ENCODE measurements at places on chromosomes 16 and 17.

DNA sequence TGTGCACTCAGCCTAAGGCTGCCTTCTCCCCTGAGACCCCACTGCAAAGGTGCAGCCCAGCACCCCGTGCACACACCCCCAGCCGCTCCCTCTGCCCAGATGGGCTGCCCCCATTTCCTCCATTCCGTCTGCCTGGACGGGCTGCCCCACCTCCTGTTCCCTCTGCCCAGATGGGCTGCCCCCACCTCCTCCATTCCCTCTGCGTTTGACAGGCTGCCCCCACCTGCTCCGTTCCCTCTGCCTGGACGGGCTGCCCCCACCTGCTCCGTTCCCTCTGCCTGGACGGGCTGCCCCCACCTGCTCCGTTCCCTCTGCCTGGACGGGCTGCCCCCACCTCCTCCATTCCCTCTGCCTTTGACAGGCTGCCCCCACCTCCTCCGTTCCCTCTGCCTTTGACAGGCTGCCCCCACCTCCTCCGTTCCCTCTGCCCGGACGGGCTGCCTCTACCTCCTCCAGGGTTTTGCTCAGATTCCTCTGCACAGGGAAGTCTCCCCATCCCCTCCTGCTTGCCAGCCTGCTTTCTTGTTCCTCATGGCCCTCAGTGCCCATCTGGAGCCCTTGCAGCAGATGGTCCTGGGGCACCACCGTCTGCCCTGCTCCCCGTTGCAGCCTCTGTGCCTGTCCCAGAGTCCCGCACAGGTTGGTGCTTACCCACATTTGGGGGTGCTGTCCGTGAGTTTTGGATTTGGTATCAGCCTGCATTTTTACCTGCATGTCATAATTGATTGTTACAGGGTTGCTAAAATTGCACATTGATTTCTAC, 23.4 kb upstream of the IL17C start:
- DNase-seq, result no peak

- no peak for DNase-seq
These were observed 236.4 kb downstream of the KATNIP start for GRCh38 chr16:27786221-27786922.

DNA sequence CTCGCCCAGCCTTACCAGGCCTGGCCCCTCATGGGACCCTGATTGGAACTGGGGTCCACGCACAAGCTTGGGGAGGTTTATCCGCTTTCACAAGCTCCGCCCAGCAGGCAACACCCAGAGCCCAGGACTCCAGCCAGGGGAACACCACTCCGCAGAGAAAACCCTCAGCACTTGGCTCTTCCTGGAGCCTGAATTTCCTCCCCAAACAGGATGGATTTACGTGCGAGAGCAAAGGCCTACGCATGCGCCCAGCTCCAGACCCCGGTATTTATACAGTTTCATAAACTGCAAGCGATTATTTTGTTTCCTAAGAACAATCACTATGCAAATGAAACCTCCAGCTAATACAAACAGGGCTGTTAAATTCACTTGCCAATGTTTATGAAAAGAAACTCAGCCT, 22.8 kb downstream of the ZNF423 start:
- no peak for DNase-seq

DNA sequence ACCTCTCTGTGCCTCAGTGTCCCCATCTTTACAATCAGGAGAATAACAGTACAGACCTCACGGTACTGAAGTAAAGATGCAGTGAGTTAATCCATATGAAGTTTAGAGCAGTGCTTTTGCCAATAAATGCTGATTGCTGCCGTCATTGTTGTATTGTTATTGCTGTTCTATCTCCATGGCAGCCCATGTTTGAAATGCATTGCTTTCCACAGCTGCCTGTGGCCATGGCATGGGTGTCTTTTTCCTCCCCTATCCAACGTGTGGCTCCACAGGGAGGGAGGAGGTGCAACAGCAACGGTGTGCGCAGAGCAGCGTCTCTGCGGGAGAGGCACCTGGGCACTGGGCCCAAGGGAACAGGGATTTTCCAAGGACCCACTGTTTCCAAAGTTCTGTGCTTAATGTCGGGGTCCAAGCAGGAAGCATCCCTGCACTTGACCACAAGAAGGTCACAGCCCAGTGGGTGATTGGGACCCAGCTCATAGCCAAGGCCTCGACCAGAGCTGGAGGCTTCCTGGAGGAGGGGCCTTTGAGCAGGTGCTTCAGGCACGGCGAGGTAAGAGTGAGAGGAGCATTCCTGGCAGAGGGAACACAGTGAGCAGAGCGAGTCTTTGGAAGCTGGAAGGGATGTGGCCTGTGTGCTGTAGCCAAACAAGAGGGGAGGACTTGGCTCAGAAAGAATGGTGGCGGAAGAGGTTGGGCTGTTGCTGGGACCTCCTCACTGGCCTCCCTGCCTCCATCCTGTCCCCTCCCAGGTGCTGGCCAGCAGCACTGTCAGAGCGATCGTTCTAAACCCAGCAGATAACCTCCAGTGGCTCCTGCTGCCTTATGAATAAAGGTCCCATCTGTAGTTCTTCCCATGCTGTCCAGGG, 3.9 kb downstream of the RAI1 start:
- DNase-seq, result no peak

DNA sequence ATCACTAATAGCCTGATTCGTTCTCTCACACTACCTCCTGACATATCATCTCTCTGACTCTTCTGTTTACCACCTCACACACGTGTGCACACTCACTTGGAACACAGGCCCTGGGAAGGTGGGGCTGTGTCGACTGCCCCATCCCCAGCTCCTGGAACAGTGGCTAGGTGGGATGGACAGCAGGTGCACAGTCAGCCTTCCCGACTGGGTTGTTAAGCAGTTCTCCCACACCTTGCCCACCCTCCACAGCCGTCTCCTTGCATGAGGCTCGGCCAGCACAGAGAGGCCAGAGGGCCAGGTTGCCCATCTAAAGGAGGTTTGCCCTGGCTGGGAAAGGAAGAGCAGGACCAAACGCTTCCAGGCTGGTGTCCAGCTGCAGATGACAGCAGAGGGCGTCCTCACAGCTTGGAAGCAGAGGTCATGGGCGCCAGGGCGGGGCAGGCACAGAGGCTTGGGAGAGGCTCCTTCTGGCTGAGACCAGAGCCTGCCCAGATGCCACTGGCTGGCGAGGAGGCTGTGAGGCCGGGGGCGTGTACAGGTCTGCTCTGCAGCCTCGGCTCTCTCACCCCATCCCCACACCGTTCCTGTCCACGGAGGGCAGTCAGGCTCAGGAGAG, 92.8 kb downstream of the AMFR start:
- DNase-seq, result no peak

DNA sequence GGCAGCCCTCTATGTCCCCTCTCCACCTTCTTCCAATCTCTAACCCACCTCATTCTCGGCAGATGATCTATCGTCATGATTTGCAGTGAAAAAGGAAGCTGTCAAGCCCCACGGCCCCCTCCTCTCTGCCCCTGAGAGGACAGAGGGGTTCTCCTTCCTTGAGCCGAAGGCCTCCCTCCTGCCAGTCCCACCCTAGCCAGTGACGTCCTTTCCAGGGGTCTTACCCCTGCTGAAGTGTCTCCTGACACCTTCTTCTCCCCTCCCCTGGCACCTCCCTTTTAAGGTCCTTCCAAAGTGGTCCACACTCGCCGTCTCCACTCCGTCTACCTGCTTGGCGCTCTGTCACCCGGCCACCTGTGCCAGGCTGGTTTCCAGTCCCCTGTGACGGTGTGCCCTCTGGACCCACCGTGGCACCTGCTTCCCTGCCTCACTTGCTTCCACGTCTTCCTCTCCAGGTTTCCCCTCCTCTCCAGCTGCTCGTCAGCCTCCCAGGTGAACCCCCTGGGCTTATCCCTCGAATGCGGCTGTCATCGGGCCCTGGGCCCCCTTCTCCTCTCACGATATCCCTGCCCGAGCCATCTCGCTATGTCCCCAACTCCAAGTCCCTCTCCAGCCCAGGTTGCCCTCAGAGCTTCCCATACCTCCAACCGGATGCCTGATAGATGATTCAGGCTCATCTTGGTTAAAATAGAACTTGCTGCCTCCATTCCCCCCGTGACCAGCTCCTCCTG, 5.7 kb downstream of the CCDC102A start:
- DNase-seq, result no peak

DNA sequence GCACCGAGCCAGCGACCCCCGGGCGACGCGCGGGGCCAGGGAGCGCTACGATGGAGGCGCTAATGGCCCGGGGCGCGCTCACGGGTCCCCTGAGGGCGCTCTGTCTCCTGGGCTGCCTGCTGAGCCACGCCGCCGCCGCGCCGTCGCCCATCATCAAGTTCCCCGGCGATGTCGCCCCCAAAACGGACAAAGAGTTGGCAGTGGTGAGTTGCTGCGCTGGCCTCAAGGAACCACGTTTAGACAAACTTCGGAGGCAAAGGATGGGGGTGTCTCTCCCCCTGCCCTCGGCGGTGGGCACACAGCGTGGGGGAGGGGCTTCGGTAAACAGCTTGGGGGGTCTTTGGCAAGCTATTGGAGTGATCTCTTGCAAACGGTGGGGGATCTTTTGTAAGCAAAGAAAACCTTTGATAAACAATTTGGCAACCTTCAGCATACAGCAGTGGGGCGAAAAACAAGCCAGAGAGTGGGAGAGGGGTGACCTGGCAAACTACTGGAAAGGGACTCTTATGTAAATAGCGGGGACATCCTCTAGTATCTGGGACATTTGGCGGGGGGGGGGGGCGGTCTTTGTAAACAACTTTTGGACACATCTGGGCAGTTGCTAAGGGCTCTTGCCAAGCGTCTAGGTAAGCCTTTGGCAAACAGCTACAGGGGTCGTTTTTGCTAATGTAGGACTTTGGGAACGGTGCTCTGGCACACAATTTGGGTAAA, 587 bp downstream of the MMP2 start:
- DNase-seq, result no peak

DNA sequence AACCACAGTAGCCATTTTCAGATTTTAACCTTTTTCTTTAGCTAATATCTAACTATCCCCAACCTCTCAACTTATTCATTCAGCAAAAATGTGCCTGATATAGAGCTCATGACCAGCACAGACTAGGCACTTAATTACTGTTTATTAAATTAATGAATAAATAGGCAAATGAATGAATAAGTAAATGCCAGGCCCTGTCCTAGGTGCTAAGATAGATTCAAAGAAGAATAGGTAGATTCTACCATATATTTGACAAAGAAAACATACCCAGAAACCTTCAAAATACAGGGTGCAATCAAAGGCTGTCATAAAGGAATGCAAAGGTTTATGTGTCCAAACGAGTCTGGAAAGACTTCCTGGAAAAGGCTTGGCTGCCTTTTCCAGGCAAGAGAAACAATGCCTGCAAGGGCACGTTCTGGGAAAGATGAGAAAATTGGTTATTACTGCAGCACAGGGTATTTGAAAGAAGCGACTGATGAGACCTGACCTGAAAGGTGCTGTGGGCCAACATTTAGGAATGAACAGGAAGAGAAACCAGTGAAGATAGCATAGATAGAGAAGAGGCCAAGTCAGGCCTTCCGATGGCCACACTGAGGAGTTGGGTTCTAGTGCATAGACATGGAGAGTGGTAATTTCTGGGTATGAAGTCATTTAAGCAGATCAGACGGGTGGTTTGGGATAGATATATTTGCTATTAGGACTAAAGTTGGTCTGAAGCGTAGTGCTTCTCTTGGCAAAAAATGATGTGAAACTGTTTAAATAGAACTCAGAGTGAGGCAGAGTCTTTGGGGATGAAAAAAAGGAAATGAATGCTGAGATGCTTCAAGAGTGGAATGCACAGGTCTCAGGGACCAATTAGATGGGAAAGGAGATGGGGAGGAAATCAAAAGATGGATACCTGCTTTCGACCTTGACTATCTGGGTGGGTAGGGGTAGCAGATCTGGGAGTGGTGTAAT, 11.4 kb upstream of the CCL2 start:
- no peak for DNase-seq

DNA sequence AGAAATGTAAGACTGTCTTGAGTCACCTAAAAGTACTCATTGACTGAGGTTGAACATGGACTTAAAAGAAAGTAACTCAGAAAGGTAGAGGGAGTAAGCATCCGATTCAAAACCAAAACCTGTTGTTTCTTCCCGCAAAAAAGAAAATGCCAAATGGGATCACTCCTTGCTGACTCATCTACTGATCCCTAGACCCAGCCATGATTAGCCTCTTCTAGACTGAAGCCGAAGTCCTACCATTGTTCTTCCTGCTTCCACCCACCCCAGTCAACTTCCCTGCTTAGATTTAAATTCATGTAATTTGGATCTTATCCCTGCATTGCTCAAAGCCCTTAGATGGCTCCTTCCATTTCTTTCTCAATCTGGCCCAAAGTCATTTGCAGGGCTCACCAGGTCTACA, 760.5 kb upstream of the SOX9 start:
- no peak for DNase-seq

GRCh38 chr17:45394913-45395568, 37.6 kb downstream of the ARHGAP27 start:
- peak; percentile 65 for DNase-seq

DNA sequence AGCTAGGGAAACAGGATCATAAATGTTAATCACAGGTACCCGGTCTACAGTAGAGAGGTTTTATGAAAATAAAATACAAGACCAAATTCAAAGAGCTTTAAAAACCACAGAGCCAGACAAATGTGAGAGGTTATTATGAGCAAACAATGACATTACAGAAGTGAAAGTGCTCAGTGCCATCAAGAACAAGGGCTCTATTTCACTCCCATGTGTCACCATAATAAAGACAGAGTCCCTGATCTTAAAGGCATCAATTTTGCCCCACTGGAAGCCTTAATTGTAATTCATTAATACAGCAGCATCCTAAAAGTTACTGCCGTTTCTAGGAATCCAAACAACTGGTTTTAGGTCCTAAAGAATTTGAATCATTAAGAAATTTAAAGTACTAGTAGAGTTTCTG, 43.7 kb upstream of the CDRT4 start:
- no peak for DNase-seq

GRCh38 chr16:61842666-61843065, 193.6 kb downstream of the CDH8 start:
- no peak for DNase-seq

DNA sequence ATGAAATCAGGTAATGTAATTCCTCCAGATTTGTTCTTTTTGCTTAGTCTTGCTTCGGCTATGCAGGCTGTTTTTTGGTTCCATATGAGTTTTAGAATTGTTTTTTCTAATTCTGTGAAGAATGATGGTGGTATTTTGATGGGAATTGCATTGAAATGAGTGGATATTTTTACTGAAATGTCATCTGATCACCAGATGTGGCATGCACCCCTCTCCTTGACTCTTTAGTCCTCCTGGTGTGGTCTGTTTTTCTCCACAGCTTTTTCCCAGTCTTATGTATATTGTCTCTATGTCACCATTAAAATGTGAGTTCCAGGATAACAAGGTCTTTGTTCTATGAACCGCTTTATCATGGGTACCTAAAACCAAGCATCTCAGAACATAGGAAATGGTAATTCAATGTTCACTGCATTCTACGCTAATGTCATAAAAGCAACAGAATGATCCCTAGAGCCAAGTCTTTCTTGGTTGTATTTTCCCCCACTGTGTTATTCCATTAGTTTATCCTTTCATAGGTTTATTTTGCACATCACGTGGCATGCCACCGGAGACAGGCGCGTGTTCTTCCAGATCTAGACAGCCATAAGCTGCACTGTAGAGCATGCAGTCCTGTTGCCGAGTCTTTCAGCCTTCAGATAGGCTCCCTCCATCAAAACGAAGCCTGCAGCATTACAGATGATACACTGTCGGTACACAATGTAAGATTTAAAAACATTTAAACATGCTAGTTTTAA, 172.5 kb downstream of the RPTOR start:
- DNase-seq, result no peak

- DNase-seq, result no peak
These were observed 24.3 kb downstream of the LITAF start for GRCh38 chr16:11562411-11562810.
